ENCODE measurements at places on chromosomes 11 and 22. TPM values are rescaled to one million over a fixed set of nuclear protein-coding genes. Genes with fewer than 3 reads are reported as not detected.

OR6A2 gene
- not detected for polyA plus RNA-seq

EMID1 gene
- polyA plus RNA-seq, result not detected

KCNJ4 gene
- polyA plus RNA-seq, result not detected

RNF169 gene
- 1.3 TPM for polyA plus RNA-seq
